ENCODE measurements at places on chromosomes 12 and 14.

DNA sequence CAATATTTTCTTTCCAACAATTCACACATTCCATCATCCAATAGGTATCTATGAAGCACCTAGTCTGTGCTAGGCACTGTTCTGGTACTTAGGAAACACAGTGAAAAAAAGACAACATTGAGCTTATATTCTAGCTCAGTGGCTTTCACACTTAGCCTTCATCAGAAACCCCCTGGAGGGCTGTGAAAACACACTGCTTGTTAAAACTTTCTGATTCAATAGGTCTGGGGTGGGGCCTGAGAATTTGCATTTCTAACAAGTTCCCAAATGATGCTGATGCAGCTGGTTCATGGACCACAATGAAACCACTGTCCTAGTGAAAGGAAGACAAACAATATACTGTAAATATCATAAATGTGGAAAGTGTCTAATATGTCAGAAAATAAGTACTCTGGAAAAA is 5.9 kb downstream of the VTI1B start:
- DNase-seq = no peak

- DNase-seq = peak; percentile 5
Observed at GRCh38 chr14:89826596-89826995, 127.9 kb downstream of the EFCAB11 start.

GRCh38 chr12:16506394-16506793 is 99.6 kb downstream of the LMO3 start:
- DNase-seq = no peak

- no peak for DNase-seq
Observed at GRCh38 chr12:115243933-115244628, 560.1 kb upstream of the TBX3 start.

GRCh38 chr14:95341115-95341514 is 21.4 kb upstream of the CLMN start:
- DNase-seq = no peak

GRCh38 chr12:42967850-42968249 is 378.3 kb upstream of the PRICKLE1 start:
- DNase-seq = no peak

GRCh38 chr12:47808574-47809365 is 10.9 kb downstream of the HDAC7 start:
- DNase-seq = peak; percentile 68

- DNase-seq = no peak
Observed at GRCh38 chr14:103735022-103735421, 19.4 kb downstream of the ZFYVE21 start.

DNA sequence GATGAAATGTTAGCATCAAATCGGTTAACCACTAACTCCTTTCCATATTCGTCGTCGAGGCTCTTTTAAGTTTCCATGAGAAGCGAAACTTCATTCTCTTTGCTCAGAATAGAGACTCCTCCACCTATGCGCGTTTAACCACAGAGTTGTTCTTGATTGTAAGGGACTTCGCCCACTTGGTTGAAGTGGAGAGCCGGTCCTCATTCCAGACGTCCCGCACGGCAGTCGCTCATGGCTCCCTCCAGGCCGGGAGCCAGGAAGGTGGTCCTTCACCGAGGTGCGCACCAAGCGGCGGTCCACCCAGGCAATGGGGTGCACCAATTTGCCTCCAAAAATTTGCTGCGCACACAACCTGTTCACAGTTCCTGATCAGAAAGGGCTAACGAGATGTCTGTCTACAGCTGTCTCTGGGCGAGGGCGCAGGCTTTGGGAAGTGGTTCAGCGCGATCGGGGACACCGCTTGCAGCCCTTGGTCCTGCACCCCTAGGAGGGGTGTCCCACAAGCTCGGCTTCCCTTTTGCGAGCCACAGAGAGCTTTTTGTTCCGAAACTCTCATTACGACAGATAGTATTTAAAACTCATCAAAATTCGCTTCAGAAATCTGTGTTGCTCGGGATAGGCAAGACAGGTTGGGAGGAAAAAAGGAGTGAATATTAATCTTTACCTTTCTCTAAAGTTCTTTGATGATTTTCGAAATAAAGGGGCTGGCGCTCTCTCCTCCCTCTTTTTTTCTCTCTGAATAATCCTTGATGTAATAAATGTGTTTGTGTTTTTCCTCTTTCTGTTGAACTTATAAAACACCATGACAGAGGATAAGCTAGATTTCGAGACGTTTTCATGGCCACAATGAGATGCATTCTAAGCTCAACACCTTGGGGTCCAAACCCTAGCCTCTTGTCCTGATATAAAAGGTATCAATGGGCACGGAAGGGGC is 6.4 kb upstream of the ALX1 start:
- DNase-seq = no peak

GRCh38 chr12:4134448-4135263 is 138.9 kb upstream of the CCND2 start:
- no peak for DNase-seq

GRCh38 chr12:26704684-26705460 is 128.1 kb downstream of the ITPR2 start:
- DNase-seq = peak; percentile 51

- DNase-seq = no peak
Observed at GRCh38 chr12:105956662-105957457, 181.9 kb downstream of the NUAK1 start.

DNA sequence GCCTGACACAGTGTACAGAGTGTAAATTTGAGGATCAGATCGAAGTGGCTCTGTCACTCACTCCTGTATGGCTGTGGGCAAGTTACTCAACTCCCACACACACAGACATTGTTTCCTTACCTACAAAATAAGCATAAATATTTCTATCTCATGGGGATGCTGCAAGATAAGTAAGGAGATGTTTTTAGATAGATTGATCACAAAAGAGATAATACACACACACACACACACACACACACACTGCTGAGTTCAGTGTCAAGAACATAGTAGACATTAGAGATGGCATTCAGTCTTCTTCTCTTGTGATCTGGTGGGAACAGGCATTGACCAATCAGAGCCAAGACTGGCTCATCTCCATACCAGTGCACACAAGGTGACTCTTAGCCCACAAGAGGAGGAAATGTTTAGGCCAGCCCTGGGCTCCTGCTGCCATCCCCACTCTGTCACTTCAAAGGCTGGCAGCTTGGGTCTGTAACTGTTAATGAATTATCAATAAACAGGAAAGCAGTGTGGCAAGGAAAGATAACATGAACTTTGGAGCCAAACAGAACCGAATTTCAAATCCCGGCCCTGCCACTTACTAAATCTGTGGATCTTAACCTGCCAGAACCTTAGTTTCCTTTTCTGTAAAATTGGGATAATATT is 3.4 kb upstream of the RNASE8 start:
- DNase-seq = no peak

- no peak for DNase-seq
Observed at GRCh38 chr12:49920241-49920914, 16.7 kb upstream of the FAIM2 start.

- DNase-seq = no peak
Observed at GRCh38 chr12:69163681-69164362, 75.5 kb upstream of the CPSF6 start.

All from common myeloid progenitor, CD34-positive (primary cell).